ENCODE measurements at places on chromosomes 5 and 9.

DNA sequence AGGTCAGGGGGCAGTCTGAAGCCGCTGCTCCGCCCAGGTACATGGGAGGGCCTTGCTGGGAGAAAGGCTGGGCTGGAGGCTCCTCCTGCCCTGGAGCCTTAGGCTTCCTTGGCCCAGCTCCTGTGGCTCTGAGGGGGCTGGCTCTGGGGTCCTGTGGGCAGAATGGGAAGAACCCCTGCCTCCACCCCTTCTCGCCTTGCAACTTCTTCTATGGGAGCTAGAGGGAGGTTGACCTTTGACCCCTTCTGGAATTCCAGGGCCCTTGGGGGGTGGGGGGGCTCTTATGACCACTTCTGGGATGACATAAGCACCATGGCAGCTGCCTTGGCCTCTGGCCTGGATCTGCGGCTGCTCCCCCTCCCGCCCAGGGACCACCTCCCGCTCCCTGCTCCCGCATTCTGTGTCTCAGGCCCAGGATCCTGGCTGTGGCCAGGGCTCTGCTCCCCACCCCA, 32.2 kb downstream of the IER5L start:
- DNase-seq = no peak

- DNase-seq = no peak
These were observed 203.1 kb downstream of the PIK3R1 start for GRCh38 chr5:68418680-68419079.

- DNase-seq = no peak
These were observed 522.9 kb downstream of the RASEF start for GRCh38 chr9:82539856-82540579.

GRCh38 chr5:124995421-124995820, 249.0 kb upstream of the ZNF608 start:
- DNase-seq = no peak

DNA sequence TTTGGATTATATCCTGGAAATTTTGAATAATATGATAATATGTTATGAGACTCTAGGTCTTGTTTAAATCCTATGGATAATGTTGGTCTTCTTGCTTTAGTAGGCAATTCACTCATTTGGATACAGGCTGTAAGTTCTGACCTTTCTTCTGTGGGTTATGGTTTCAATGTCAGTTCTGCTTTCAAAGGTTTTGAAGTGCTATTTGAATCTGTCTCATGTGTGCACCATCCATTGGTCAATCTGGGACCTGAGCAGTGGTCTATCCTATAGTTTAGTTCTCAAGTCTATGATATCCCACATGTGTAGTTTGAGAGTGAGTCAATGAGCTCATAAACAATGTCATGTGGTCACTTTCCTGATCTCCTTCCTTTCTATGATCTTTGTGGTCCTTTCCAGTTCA, 94.4 kb downstream of the RMI1 start:
- no peak for DNase-seq

GRCh38 chr5:132776131-132776937, 705 bp downstream of the SEPTIN8 start:
- DNase-seq = no peak

- DNase-seq = no peak
These were observed 52.5 kb upstream of the GGTA1 start for GRCh38 chr9:121551985-121552753.

DNA sequence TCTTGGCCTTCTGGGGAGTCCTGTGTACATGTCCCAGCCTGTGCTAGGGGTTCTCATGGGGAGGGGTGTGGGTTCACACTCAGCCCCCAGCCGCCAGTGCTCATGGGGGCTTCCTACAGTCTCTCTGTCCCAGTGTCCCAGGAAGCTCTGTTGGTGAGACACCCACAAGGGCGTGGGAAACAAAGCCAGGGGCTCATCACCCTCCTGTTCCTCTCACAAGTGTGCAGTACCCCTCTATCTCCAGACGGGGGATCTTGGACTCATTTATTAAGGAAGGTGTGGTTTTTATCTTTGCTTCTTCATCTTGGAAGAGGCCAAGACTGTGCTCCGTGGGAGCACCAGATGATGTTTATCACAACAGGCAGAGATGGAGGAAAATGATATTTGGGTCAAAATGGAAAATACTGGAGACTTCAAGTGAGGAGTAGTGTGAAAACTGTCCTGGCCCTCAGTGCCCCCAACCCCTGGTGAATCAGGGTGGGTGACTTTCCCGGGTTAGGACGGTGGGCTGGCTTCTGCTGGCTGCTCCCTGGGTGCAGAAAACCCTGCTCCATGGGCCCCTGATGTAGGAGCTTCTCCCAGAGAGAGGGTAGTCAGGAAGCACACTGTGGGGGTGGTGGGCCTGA, 15.2 kb downstream of the TMEM171 start:
- no peak for DNase-seq

GRCh38 chr9:88076286-88077070, 61.8 kb downstream of the SPATA31C2 start:
- no peak for DNase-seq

DNA sequence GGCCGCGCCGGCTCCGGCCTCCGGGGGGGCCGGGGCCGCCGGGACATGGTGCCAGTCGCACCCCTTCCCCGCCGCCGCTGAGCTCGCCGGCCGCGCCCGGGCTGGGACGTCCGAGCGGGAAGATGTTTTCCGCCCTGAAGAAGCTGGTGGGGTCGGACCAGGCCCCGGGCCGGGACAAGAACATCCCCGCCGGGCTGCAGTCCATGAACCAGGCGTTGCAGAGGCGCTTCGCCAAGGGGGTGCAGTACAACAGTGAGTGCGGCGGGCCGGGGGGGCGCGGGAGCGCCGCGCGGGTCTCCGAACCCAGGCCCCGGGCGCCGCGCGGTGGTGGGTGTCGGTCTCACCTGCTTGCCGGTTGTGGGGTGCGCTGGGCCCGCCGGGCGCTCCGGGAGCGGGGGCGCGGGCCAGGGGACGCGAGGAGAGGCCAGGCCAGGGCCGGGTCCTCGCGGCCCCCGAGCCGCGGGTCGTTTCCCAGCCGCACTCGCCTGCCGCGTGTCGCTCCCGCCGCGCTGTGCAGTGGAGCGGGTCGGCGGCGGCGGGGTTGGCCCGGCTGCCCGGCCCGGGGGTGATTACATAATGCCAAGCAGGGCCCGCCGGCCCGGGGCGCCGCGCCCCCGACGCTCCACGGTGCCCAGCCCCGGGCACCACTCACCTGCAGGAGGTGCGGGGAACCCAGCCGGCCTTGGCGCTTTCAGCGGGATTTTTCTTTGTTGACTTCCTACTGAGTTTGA, 492 bp downstream of the RABL6 start:
- DNase-seq = no peak
